Fibroblast of skin of right quadriceps (primary cell): ENCODE measurements at places on chromosomes 3 and 15.
A peak's percentile ranks its signal among the peaks of the same experiment; 100 is the strongest.

DNA sequence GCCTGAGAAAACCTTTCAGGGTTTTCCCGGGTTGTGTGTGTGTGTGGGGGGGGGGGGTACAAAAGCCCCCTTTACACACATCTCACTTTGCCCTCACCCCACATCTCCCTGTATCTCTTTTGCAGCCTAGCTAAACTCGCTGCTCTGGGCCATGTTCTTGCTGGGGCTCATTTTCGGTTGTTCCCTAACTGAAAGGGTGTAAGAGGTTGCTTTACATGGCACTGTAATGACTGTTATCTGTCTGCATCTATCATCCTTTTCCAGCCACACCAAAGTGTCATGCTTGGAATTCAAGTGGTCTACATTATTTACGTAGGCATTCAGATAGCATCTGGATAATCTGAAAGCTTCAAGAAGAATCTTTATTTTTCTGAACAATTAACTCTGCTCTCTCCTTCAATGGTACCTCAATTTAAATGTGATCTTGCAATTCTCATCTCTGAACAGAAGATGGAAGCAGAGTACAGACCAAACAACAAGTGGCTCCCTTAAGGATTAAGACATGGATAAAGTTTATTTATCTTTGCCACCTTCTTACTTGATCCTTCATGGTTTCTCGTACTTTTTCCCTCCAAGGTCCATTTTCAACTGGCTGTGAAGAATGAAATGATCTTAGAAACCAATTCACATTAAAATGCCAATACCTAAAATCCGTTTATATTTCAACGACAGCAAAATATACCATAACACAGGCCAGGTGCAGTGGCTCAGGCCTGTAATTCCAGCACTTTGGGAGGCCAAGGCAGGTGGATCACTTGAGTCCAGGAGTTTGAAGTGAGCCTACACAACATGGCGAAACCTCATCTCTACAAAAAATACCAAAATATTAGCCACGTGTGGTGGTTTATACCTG lies 34.9 kb downstream of the DCLK3 start:
- peak; percentile 55 for DNase-seq

- DNase-seq: peak; percentile 56
Observed at GRCh38 chr3:24688446-24689148, 193.9 kb upstream of the THRB start.

GRCh38 chr3:66490214-66490613 lies 10.6 kb downstream of the LRIG1 start:
- DNase-seq: peak; percentile 47

- DNase-seq: no peak
Observed at GRCh38 chr3:86175593-86176444, 815.1 kb downstream of the VGLL3 start.

DNA sequence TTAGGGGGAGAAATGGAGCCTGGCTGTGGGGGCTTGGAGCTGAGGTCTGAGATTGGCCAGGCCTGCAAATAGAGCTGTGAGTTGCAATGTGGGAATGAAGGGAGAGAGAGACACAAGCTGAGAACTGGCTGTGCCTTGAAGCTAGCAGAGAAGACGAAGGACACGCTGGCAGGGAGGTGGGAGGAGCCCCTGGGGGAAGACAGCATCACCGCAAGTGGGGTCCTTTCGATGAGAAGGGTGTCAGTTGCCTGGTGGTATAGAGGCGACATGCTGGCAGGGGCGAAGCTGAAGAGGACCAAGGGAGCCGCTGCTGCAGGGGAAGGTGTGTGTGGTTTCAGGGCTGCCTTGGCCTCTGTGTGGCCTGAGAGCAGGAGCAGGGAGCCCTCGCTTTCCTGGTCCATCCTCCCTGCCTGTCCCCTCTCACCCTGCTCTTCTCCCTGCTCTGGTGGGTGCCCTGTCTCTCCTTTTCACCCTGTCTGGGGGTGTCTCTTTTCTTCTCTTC lies 5.5 kb downstream of the RHCG start:
- no peak for DNase-seq

DNA sequence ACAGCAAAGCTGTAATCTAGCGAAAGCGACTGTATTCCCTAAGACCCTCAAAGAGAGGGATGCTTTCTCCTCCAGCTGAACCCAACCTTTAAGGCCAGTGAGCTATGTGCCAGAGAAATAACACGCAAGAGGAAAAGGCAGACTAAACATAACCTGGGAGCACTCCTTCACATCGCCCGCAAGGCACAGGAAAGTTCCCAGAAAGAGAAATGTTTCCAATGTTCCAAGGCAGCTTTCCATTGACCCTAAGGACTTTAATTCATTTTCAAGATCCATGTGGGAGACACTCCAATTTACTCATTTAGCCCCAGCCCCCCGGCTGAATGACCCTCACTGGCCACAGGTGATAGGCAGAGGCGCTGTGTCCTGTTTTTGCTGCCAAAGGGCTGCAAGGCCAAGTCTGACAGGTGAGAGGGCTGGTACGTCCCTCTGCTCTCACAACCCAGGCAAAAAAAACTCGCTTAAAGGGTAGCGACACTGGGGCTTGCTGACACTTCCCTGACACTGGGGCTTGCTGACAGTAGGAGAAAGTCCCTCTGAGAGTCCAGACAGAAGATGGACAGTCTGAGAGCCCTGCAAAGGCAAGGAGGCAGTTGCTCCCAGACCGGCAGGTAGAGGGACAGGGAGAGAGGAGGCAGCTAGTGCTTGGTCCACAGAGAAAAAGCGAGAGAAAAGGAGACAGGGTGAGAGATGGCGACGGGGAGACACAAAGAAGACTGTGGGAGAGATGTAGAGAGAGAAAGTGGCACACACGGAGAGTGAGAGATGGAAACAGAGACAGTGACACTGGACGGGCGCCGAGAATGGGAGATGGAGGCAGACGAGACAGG lies 702 bp downstream of the ARHGEF3 start:
- no peak for DNase-seq

GRCh38 chr3:44077267-44077666 lies 164.4 kb upstream of the TOPAZ1 start:
- DNase-seq: no peak

- DNase-seq: no peak
Observed at GRCh38 chr15:89946681-89947299, 34.0 kb upstream of the ARPIN start.

DNA sequence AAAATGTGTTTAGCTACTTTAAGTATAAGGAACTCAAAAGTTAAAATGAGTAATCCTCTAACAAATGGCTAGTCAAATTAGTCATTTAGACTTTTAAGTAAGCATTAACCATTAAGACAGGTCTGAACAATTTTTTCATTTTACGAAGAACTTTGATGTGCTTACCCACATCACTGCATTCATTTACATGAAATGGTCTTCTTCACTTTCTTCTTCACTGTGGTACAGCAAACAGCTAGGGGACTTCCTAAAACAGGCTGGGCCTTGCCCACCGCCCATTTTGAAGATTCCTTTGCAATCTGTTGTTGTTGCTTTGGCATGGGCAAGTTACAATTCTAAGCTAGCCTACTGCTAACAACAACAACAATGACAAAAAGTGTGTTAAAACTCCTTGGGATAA lies 67.4 kb downstream of the CBLB start:
- no peak for DNase-seq

DNA sequence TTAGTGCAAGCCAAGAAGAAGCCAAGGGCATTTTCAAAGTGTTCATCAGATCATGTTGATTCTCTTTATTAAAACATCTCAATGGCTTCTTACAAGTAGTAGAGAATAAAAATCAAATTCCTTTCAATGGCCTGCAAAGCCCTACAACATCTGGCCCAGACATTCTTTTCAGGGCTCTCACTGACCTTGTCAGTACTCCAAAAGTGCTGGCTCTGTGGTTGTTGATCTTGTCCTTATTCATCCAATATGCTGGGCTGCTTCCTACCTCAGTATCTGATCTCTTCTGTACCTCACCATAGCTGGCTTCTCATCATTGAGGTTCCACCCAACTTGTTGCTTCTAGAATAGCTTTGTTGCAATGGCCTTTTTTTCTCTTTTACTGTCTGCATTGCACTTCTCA lies 74.0 kb upstream of the SAMMSON start:
- DNase-seq: no peak

- no peak for DNase-seq
Observed at GRCh38 chr3:119652306-119653033, 7.9 kb downstream of the POPDC2 start.

DNA sequence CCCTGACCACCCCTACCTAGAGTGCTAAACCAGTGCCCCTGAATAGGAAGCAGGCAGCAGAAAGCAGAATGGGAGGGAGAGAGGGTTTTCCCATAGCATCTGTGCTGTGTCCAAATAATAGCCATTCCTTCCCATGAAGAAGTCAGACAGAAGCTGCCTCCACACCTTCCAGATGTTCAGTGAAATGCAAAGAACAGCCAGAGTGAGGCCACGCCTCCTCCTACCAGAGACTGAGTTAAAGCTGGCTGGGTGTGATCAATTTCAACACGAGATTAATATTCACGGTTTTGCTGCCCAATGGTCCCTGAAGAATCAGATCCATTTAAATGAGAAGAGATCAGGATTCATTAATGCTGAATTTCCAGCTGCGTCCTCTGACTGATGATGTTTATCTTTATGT lies 111.8 kb downstream of the SRGAP3 start:
- no peak for DNase-seq

DNA sequence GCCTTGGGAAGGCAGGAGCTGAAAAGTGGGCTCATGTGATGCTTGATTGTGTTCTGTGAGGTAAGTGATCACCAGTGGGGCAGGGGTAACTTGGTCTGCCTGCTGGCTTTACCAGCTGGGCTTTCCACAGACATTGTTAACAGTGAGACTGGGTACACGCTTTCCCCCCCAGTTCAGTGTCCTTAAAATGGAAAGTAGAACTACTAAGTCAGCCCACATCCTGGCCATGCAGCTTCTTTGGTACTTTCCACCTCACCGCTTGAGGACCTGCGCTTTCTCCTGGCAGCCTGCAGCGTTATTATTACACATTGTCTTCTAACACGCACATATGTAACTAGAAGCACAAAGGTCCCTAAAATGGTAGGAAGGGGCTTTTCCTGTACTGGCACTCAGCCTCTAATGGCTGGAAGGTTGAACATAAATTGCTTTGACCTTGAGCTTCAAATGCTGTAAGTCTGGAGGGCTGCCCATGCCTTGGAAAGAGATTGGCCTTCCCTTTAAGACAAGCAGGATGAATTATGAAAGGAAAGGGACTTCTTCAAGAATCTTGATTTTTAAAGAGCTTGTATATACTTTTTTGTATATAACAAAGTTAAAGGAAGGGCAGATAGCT lies 216.1 kb upstream of the ROPN1 start:
- no peak for DNase-seq
